Left renal cortex interstitium (tissue), 4 donors: ENCODE measurements at places on chromosomes 5 and 9. TPM values are rescaled to one million over a fixed set of nuclear protein-coding genes. Genes with fewer than 3 reads are reported as not detected.

- no peak for DNase-seq
Measured at GRCh38 chr5:88687373-88687911, 195.5 kb downstream of the MEF2C start.

- no peak for DNase-seq
Measured at GRCh38 chr5:121273833-121274433, 577.7 kb upstream of the FTMT start.

DNA sequence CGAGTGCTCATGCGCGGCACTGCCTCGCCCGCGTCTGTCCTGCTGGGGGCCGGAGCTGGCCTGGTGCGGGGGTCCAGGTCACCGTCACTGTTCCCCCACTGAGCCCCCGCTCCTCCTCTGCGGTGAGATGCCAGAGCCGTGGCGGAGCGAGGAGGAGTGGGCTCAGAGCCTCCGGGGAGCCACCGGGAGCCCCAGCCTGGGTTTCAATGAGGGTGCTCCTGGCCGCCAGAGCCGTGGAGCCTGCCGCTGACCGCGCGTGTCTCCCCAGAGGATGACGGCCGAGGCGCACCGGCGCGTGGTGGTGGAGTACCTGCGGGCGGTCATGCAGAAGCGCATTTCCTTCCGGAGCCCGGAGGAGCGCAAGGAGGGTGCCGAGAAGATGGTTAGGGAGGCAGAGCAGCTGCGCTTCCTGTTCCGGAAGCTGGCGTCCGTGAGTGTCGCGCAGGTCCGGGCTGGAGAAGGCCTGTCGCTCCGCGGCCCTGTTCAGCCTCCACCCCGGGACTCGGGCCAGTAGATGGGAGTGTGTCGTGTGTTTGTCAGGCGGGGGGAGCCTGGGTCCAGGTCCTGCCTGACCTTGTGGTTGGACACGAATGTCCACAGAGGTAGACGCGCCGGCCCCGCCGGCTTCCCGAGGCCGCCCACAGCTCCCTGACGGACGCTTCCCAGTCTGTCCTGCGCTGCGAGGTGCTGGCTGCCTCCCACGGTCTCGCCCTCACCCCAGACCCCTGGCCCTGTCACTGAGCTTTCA, 22.0 kb downstream of the EXOC3 start:
- no peak for DNase-seq

- peak; percentile 17 for DNase-seq
Measured at GRCh38 chr5:45694255-45694814, 1.8 kb downstream of the HCN1 start.

DNA sequence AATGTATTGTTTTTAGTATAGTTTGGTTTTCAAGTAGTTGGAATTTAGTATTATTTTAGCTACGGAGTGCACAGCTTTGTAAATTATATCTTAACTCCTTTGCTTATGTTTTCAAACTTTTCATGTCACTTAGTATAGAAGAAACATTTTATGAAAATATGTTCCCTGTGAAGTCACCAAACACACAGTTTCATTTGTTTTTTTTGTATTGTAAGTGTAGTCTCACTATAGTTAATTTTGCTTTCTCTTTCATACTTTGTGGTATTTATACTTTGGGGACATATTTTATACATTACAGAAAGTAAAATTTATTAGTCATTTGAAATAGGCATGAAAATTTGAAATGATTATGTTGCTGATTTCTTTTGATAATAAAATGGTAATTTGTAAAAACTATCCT, 5.0 kb downstream of the CHSY3 start:
- DNase-seq = no peak

The CDH18 gene
- polyA plus RNA-seq = 0.92 TPM

- DNase-seq = no peak
Measured at GRCh38 chr5:9282211-9282610, 263.7 kb downstream of the SEMA5A start.

The PCDHGC3 gene
- polyA plus RNA-seq = 88.8 TPM

The MELK gene
- polyA plus RNA-seq = 20.2 TPM

- DNase-seq = no peak
Measured at GRCh38 chr5:43753069-43753468, 150.1 kb downstream of the NNT start.

- DNase-seq = no peak
Measured at GRCh38 chr5:126680191-126680817, 79.6 kb downstream of the PHAX start.

The MEGF10 gene
- 0.65 TPM for polyA plus RNA-seq

The NR5A1 gene
- polyA plus RNA-seq = 0.14 TPM

DNA sequence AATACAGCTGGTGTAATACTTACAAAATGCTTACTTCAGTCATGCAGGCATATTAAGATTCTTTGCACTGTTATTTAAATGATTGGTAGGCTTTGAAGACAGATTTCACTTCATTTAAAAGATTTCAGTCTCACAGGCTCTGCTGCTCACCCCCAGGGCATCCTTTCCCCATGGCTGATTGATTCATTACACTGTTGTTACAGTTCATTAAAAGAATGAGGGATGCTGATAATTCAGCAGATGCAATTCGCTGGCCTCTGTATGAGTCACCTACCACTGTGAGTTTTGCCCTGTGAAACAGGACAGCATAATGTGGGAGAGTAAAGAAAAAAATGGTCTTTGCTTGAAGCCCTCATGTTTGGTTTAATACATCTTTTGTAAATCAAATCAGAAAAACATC, 246.9 kb downstream of the CYLC2 start:
- no peak for DNase-seq

- no peak for DNase-seq
Measured at GRCh38 chr5:141762790-141763368, 80.8 kb upstream of the ARAP3 start.

The TTC23L gene
- 4.5 TPM for polyA plus RNA-seq

The FGF10 gene
- polyA plus RNA-seq = 10.4 TPM

- DNase-seq = no peak
Measured at GRCh38 chr5:10691826-10692785, 68.9 kb downstream of the DAP start.

The SPINK6 gene
- not detected for polyA plus RNA-seq

The TAF11L2 gene
- polyA plus RNA-seq = not detected

The LHX3 gene
- polyA plus RNA-seq = not detected

The TRAF1 gene
- 7.4 TPM for polyA plus RNA-seq

GRCh38 chr9:1034271-1034670, 15.9 kb upstream of the DMRT2 start:
- DNase-seq = no peak

DNA sequence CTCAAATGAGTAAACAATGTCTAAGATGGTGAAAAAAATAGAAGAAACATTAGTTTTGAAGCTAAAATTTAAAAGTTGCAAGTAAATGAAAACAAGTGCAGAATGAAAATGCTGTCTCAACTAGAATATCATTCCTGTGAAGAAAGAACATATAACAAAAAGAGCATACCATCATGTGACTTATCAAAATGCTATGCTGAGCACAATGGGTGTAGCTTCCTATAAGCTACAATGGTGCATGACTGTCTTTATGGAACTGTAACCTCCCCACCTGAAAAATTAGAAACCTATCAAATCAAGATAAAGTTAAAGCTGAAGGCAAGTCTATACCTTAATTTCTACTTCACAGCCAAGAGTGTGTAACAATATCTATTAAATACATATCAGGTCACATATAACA, 192.0 kb downstream of the AP3B1 start:
- no peak for DNase-seq

- no peak for DNase-seq
Measured at GRCh38 chr5:159588941-159589340, 258.7 kb upstream of the IL12B start.

The LIFR gene
- 74.3 TPM for polyA plus RNA-seq

- no peak for DNase-seq
Measured at GRCh38 chr5:87190687-87191086, 77.0 kb upstream of the RASA1 start.

DNA sequence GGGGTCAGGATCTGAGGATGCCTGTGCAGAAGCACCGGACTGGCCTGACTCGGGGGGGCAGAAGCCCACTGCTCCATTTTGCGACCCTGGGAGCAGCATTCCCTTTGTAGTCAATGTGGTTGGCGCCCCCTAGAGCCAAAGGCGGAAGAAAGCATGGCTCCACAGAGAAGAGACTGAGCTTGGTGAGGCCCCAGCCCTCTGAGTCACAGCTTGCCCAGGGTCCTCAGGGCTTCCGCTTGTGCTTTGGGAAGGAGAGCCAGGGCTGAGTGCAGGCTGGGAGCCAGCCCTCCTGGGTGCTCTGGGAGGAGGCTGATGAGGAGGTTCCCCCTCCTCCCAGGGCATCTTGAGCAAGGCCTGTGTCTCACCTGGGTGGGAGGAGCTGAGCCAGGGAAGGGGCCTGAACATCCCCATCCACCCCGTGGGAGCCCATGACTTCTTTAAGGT, 5.5 kb upstream of the AQP3 start:
- no peak for DNase-seq

- DNase-seq = peak; percentile 76
Measured at GRCh38 chr9:34637356-34638137, at the start of gene SIGMAR1. SIGMAR1 (minus strand) TSS chr9:34637787; CDS start chr9:34637697, 90 bp downstream.

DNA sequence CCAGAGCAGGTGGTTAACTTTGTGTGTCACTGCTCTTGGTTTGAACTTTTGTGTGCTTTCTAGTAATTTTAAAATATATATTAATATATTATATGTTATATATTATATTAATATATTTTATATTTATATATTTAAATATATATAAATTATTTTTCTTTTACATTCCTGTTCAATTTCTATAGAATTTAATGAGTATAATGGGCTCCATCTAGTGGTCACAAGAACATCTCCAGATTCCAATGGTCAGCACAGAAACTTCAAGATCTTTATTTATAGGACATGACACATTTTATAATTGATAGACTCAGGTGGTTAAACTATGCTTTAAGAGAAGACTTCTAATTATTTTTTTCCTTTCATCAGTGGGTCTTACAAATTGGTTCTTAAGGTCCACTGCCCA, 39.1 kb downstream of the COL23A1 start:
- no peak for DNase-seq

The NOXA1 gene
- 8.3 TPM for polyA plus RNA-seq

- DNase-seq = no peak
Measured at GRCh38 chr9:131018621-131019020, 9.6 kb downstream of the LAMC3 start.

The CACNA1B gene
- polyA plus RNA-seq = 0.56 TPM

GRCh38 chr9:8730618-8731017, 931.0 kb upstream of the DMAC1 start:
- no peak for DNase-seq

GRCh38 chr5:130168211-130168610, 263.9 kb downstream of the CHSY3 start:
- no peak for DNase-seq

DNA sequence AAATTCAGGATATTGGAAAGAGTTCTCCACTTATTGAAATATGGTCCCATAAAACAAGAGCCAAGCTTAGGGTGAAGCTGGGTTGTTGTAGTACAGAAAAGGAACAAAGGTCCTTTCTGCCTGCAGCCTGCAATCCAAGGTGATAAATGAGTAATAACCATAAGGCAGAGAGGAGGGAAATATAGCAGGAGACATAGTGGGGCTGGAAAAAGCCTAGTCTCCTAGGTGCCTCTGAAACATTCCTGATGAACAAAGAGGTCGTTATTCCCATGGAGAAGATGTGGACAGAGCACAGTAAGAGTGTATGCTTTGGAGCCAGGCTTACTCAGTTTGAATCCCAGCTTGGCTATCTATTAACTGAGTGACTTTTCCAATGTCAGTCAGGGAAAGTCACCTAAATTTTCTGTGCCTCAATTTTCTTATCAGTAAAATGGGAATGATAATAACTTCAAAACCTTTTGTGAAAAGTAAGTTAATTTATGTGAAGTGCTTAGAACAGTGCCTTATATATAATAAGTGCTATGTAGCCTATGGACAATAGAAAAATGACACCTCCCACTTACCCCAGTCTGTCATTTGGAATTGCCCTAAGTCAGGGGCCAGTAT, 110.8 kb upstream of the GRIN3A start:
- DNase-seq = no peak

DNA sequence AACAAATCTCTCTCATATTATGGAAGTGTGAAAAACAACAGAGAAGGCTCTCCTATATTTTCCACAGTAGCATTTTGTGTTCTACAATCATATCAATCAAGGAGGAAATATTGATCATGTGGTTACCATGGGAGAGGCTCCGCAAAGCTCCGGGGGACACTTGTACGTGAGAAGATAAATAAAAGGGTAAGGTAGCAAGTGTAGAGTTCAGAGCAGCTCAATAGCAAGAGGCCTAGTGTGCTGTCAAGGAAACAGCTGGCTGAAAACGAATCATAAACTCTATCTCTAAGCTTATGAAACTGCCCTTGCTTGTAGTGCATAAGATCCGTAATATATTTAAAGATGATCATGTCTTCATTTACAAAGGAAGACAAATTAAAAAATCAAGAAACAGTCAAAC, 57.5 kb downstream of the CDH18 start:
- no peak for DNase-seq

DNA sequence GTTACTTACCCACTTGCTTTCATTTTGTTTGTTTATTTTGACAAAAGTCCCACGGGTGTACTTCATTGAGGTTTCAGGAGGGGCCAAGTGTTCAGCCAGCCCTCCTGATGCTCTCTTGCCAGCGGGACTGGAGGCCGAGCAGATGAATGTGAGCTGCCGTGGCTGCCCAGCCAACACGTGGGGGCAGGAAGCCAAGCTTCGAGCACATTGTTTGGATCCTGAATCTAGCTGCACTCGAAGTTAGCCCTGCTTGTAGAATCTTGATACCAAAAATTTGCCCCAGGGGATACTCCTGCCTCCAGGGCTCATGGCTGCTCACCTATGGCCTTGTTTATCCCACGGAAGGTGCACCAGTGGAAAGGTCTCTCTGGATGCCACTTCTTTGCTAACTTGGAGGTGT, 49.3 kb downstream of the RASGEF1C start:
- DNase-seq = no peak
